ENCODE measurements at places on chromosomes 5 and 9. TPM values are rescaled to one million over a fixed set of nuclear protein-coding genes. Genes with fewer than 3 reads are reported as not detected.

GRCh38 chr9:90514877-90515276, 127.7 kb downstream of the DIRAS2 start:
- no peak for DNase-seq

- no peak for DNase-seq
Observed at GRCh38 chr9:124813501-124814163, 36.7 kb downstream of the OLFML2A start.

DNA sequence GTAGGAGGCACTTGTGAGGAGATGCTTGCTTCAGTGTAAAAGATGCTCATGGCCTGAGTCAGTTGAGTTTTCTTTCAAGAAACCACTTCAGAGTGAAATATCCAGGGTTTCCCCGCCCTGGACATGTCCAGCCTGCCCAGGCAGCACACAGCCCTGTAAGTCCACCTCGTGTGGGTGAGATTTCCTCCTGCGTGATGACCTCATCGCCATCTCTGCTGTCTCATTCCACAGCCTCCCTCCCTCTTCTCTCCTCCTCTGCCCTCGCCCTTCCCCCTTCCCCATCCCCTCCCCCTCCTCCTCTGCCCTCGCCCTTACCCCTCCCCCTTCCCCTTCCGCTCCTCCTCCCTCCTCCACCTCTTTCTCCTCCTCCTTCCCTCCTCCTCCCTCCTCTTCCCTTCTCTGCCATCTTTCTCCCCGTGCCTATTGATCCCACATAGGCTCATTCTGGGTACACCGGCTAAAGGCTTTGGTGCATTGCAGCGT, 34.0 kb upstream of the NCS1 start:
- DNase-seq: no peak

Gene HBEGF
- total RNA-seq: 59.6 TPM

Measured in glomerular endothelial cell (primary cell).